Activated T-cell treated with anti-CD3 and anti-CD28 coated beads for 48 hours (primary cell): ENCODE measurements at places on chromosomes 2 and 18.
A peak's percentile ranks its signal among the peaks of the same experiment; 100 is the strongest.

GRCh38 chr2:85911814-85912692 is 23.3 kb upstream of the ST3GAL5 start:
- DNase-seq, result no peak

- no peak for DNase-seq
Observed at GRCh38 chr2:131092458-131093005, 728 bp downstream of the FAM168B start.

GRCh38 chr2:205650931-205651330 is 31.4 kb upstream of the NRP2 start:
- DNase-seq, result no peak

- DNase-seq, result no peak
Observed at GRCh38 chr2:201734111-201734510, 35.7 kb upstream of the MPP4 start.

- DNase-seq, result no peak
Observed at GRCh38 chr18:33183136-33183535, 257.4 kb downstream of the CCDC178 start.

- no peak for DNase-seq
Observed at GRCh38 chr2:9692456-9693195, 61.8 kb upstream of the YWHAQ start.

- DNase-seq, result no peak
Observed at GRCh38 chr2:105827351-105828096, 82.8 kb downstream of the NCK2 start.

DNA sequence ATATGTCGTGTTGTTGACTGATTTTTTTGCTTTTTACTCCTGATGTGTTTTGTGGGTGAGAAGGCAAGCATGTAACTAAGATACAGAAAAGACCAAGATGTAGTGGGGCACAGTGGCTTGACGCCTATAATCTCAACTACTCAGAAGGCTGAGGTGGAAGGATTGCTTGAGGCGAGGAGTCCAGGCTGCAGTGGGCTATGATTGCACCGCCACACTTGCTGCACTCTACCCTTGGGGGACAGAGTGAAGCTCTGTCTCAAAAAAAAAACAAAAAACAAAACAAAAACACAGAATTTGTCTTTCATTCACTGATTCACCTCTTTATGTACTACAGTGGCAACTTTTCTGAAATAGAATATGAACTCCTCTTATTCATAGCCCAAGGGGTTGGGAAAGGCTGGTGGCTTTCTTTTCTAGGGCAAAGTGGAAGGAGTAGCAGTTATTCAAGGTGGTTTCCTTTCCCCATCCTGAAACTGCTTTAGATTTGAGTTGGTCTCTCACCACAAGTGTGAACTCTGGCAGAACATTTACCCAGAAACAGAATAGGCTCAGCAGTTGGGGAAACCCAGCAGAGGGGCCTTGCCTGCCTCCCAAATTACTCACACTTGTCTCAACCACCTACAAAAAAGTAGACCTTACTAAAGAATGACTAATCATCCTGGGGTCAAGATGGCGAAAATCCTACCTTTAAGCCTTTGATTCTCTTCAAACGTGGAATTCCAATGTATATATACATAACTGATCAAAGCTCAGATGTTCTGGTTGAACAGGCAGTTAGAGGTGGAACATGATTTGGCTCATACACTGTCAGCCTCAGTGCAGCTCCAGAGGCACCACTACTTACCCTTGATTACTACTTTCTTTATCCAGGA is 6.5 kb downstream of the TANK start:
- peak; percentile 49 for DNase-seq

GRCh38 chr2:121248766-121249343 is 36.1 kb downstream of the TFCP2L1 start:
- DNase-seq, result no peak

DNA sequence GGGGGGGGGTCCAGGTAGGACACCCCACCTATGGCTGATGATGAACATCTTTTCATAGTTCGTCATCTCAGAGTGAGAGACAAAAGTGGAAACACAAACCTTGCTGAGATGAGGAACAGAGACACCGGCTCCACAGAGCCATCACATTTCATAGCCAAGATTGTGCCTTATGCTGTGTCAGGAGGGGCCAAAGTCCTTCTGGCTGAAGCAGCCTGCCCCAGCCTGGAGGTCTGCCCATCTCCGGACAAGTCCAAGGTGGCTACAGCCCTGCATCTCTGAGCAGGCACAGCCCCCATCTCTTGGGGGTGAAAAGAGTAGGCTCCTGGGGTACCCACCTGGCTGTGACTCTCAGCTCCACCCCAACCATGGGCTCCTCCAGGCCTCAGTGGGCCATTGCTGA is 70.3 kb downstream of the ZBTB7C start:
- no peak for DNase-seq
